H4 (cell line): ENCODE measurements at places on chromosomes 12 and 14. TPM values are rescaled to one million over a fixed set of nuclear protein-coding genes. Genes with fewer than 3 reads are reported as not detected.

The SLC25A3 gene
- 800 and 914 TPM in 2 replicates for total RNA-seq

The TMEM30B gene
- total RNA-seq = not detected in 2 replicates

The INHBC gene
- total RNA-seq = not detected in 2 replicates

The RXYLT1 gene
- 28.9 and 33.5 TPM in 2 replicates for total RNA-seq

The MYH6 gene
- not detected in 2 replicates for total RNA-seq

The CORO1C gene
- total RNA-seq = 49.5 and 57.7 TPM in 2 replicates

The SLC4A8 gene
- total RNA-seq = 2.1 and 2.6 TPM in 2 replicates

The OLR1 gene
- 7.3 and 8.7 TPM in 2 replicates for total RNA-seq

The SMIM41 gene
- total RNA-seq = not detected in 2 replicates

The HOXC10 gene
- 2.0 and 8.7 TPM in 2 replicates for total RNA-seq

The OR4E2 gene
- total RNA-seq = not detected in 2 replicates

The PRIM1 gene
- 51.1 and 51.7 TPM in 2 replicates for total RNA-seq

The DDX23 gene
- total RNA-seq = 65.5 and 75.0 TPM in 2 replicates

The TMEM52B gene
- total RNA-seq = 0.10 and 1.5 TPM in 2 replicates

The KRT83 gene
- total RNA-seq = not detected in 2 replicates

The HSPB8 gene
- total RNA-seq = 49.4 and 51.5 TPM in 2 replicates

The RPGRIP1 gene
- not detected in 2 replicates for total RNA-seq

The BCL11B gene
- total RNA-seq = 0.90 and 1.4 TPM in 2 replicates

The OASL gene
- total RNA-seq = 5.3 and 9.2 TPM in 2 replicates

The COX8C gene
- not detected in 2 replicates for total RNA-seq

The RPS6KA5 gene
- total RNA-seq = 1.2 and 3.3 TPM in 2 replicates

The TCL1B gene
- total RNA-seq = not detected in 2 replicates

The SPIC gene
- not detected in 2 replicates for total RNA-seq

The DCN gene
- total RNA-seq = 5.6 and 14.6 TPM in 2 replicates

The GXYLT1 gene
- 20.2 and 22.3 TPM in 2 replicates for total RNA-seq

The SIX4 gene
- 8.3 and 12.6 TPM in 2 replicates for total RNA-seq

The PAX9 gene
- total RNA-seq = 4.6 and 5.2 TPM in 2 replicates

The PRB2 gene
- not detected in 2 replicates for total RNA-seq

The AKAP5 gene
- total RNA-seq = 0.81 and 1.5 TPM in 2 replicates

The DHRS2 gene
- 15.9 and 17.2 TPM in 2 replicates for total RNA-seq

The PPP2R5E gene
- 15.7 and 16.7 TPM in 2 replicates for total RNA-seq

The AMHR2 gene
- not detected in 2 replicates for total RNA-seq

The TDP1 gene
- 23.2 and 26.3 TPM in 2 replicates for total RNA-seq

The GLT8D2 gene
- 25.3 and 39.7 TPM in 2 replicates for total RNA-seq

The KLRD1 gene
- total RNA-seq = 0.77 and 6.7 TPM in 2 replicates

The HCAR2 gene
- 0.31 TPM in 1 of 2 replicates, not detected in the other for total RNA-seq

The LMNTD1 gene
- not detected in 2 replicates for total RNA-seq

The STON2 gene
- 6.3 and 6.9 TPM in 2 replicates for total RNA-seq

The CPM gene
- 0.45 and 1.7 TPM in 2 replicates for total RNA-seq

The INSM2 gene
- total RNA-seq = not detected in 2 replicates

The MARCHF9 gene
- total RNA-seq = 5.5 and 7.3 TPM in 2 replicates

The LTB4R2 gene
- 0.33 and 0.45 TPM in 2 replicates for total RNA-seq

The POLE gene
- 6.9 and 11.8 TPM in 2 replicates for total RNA-seq

The IFI27 gene
- total RNA-seq = 2,076 and 2,328 TPM in 2 replicates

The PPP1R36 gene
- 0.64 TPM in 1 of 2 replicates, not detected in the other for total RNA-seq

The CHGA gene
- total RNA-seq = not detected in 2 replicates

The CERS5 gene
- 11.7 and 15.8 TPM in 2 replicates for total RNA-seq

The CATSPERB gene
- 0.06 TPM in 1 of 2 replicates, not detected in the other for total RNA-seq

The ANKRD33 gene
- total RNA-seq = not detected in 2 replicates

The FAM90A1 gene
- not detected in 2 replicates for total RNA-seq

The KRT77 gene
- not detected in 2 replicates for total RNA-seq
